ENCODE measurements at places on chromosomes 2 and 18. TPM values are rescaled to one million over a fixed set of nuclear protein-coding genes. Genes with fewer than 3 reads are reported as not detected.

LAMA3 gene
- total RNA-seq, result 0.43 TPM

CCDC195 gene
- not detected for total RNA-seq

CCL20 gene
- total RNA-seq, result not detected

CCDC74B gene
- total RNA-seq, result 71.6 TPM

DDX18 gene
- total RNA-seq, result 43.3 TPM

VWC2L gene
- not detected for total RNA-seq

ICA1L gene
- total RNA-seq, result 15.5 TPM

IGFBP2 gene
- 134 TPM for total RNA-seq

IL36RN gene
- not detected for total RNA-seq

CNRIP1 gene
- total RNA-seq, result 19.8 TPM
